ENCODE measurements at places on chromosomes 6 and 20. TPM values are rescaled to one million over a fixed set of nuclear protein-coding genes. Genes with fewer than 3 reads are reported as not detected.

DNA sequence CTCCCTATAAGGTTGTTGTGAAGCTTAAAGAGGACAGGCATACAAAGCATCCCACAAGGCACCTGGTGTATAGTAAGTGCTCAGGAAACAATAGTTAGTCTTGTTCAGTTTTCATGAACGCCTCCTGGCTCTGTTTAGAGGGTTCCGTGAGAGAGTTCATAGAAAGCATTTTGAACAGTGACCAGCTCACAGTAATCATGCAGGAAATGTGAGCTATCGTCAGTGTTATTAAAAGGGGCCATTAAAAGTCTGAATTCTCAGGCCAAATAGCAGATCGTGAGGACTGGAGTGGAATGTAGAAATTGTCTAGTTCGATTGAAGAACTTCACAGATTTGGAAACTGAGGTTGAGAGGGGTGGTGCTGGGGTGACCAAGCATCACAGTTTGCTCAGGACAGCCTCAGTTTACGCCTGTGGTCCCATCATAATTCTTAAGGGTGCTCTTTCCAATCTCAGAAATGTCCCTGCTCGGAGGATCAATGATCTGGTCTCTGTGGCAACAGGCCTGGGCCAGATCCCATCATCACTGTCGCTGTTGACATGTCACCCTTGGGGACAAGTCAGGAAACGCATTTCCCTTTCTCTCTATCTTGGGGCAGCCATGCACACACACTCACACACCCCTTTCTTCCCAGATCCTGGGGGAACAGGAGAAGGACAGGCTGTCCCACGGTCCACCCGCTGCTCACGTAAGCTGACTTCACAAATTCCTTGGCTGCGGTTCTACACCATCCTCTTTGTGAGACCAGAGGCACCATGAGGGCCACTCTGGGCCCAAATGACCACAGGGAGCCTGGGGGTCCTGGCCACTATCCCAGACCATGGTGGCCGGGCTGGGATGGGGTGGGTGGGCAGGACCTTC, 7.2 kb downstream of the TGM2 start:
- no peak for DNase-seq

GRCh38 chr6:16901782-16902181, 140.5 kb upstream of the ATXN1 start:
- no peak for DNase-seq

The OTOR gene
- 1.7 TPM for total RNA-seq

The AIF1 gene
- 63.6 TPM for total RNA-seq

The GOPC gene
- 50.3 TPM for total RNA-seq

The RSPO3 gene
- total RNA-seq, result 1.2 TPM

Measured in umbilical cord (tissue), 2 donors.